Activated CD8-positive, alpha-beta memory T cell treated with anti-CD3 and anti-CD28 coated beads for 1 hour (primary cell): ENCODE measurements at places on chromosomes 16 and 17.

DNA sequence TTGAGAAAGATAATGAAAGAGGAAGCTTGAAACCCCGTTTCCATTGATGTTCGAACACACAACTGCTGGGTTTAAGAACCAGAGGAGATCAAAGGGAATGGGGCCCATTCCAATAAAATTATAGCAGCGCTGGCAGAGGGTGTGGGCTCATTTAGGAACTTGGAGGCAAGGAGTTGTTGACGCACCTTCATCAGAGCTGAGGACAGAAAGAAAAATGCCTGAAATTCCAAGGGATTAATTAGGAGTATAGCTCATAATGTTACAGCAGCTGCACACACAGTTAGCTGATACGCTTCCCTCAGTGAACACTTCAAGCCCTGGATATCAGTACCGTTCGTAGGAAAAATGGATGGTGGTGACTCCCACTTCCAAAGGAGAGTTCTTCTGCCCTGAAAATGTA is 127.2 kb downstream of the AXIN2 start:
- DNase-seq: no peak

DNA sequence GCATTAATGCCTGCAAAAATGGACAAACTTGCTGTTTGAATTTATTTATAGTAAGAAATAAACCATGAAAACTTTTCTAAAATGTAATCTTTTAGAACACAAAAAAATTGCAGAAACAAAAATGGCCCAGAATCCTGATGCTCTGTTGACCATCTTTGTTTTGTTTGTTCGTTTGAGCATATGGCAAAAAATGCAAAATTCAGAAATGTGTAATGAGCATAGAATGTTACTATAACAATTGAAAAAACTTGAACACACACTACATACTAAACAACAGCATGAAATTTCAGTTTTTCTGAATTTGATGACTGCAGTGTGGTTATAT is 1.1 kb upstream of the KPNA2 start:
- no peak for DNase-seq

DNA sequence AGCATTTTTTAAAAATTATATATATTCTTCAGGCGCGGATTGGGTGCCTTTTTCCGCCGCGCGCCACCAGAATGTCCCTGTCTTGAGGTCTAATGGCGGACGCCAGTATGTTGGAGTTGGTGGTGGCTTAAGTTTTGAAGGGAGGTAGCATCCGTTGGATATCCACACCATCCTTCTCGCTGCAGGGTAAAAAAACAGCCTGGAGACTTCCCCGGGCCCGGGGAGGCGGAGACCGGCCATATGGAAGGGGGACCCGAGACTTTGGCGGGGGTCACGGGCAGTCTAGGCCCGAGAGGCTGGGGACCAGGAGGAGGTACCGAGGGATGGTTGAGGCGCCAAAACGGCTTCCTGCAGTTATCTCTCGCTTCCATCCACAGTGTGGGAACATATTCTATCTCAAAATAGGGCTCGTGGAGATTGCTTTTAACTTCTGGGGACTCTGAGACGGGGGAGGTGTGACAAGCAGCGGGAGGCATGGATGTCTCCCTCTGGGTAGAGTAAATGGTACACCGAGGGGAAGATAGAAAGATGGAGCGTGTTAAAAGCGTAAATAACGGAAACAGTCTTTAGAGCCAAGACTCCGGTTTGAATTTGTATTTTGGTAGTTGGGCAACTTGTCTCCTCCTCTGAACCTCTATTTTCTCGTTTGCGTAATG is at the start of gene SF3B3:
Gene SF3B3 (plus strand): TSS at position 74 of the 656 bp plus-strand sequence. CDS start 2,841 bp downstream, outside the sequence.
- peak; percentile 41 for DNase-seq

DNA sequence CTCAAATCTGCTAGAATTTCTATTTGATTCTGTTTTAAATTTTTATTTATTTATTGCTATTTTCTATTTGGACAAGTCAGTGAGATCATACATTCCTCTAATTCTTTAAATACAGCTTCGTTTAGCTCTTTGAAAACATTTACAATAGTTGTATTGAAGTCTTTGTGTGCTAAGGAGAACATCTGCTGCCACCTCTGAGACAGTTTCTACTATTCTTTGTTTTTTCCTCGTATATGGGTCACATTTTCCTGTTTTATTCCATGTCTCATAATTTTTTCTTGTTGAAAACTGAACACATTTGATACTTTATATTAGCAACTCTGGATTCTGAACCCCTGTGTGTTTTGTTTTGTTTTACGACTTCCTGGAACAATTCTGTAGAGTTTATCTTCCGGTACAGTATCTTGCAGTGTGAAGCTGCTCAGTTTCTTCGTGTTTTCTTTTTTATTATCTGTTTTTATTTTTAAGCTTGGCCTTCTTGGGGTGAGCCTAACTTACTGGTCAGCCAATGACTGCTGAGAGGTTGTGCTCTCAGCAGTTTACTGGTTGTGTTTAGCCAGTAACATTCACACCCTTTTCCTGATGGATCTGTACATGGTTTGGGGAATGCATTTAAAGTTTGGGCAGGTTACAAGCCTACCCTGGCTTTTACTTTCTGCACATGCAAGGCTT is 99.0 kb downstream of the CA4 start:
- no peak for DNase-seq

DNA sequence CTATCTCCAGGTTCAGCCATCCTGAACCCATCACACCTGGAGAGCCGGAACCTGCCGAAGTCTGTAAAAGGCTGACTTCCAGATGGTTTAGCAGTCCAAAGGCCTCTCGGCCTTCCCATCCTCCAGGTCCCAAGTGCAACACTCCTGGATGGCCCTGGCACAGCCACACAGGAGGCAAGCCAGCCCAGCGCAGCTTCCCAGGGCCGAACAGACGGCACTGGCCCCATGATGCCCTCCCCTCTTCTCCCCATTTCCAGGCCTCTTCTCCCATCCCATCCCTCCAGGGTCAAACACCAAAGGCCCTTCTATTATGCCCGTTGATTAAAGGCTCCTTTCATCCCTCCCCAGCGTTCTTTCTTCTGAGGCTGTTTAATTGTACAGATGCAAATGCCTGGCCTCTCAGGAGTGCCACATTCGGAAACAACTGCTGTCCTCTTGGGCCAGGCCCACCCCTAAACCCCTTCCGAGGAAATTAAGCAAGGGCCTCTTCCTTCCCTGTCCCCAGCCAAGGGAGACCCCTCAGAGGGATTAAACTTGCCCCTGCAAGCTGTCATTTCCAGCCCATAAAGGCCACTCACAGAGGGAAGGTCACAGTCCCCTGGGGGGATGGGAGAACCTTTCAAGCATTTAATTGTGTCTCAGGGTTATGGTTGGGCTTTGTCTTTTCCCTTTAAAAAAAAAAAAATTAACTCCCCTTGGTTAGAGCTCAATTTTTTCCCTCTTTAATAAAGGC is 30.8 kb downstream of the AXIN2 start:
- DNase-seq: no peak

- no peak for DNase-seq
These were observed 17.1 kb downstream of the SAP30BP start for GRCh38 chr17:75684249-75684648.

DNA sequence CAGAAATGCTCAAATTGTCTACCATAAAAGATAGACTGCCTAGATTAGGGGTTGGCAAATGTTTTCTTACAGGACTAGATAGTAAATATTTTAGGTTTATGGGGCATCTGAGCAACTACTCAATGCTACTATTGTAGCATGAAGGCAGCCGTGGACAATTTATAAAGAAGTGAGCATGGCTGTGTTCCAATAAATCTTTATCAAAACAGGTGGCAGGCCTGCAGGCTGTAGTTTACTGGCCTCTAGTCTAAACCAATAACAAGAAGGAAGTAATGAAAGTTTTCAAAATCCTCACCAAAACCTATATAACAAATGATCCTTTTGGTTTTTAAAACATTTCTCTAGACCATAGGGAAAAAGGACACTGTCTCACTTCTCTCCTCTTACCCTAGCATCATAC is 105.2 kb downstream of the PRKCB start:
- DNase-seq: no peak

GRCh38 chr17:1143573-1143972 is 36.2 kb downstream of the ABR start:
- DNase-seq: no peak

DNA sequence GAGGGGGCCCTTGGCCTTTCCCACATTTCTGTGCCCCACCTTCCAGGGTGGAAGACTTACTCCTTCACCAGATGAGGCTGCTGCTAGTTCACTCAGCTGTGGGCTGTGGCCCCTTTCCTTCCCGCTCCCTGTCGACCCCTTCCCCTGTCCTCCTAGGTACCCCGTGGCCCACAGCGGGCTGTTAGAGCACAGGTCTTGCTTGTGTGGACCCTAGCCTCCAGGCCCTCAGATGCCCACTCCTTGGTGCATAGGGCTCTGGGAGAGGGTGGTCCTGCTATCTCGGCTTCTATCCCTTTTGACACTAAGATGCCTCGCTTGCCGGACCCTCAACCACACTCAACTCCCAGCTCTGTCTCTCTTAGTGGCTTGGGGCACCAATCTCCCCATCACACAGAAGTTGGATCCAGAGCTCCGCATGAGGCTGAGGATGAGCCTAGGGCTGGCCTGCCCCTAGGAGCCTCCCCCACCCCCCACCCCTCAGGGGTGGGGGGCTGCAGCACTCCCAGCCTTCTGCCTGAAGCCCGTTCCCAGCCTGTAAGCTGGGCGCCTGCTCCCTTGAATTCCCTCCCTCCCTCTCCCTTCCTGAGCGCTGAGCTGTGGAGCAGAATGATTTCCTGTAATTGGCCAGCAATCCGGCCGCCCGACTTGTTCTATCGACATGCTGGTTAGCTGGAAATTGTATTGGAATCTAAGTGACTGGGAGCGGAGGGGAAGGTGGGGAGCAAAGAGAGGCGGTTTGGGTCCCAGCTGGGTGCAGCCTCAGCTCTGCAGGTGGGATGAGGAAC is 30.9 kb downstream of the DCAKD start:
- DNase-seq: no peak

- DNase-seq: no peak
These were observed 29.4 kb upstream of the SLC38A8 start for GRCh38 chr16:84072014-84072413.

- no peak for DNase-seq
These were observed 82.1 kb downstream of the OR1D5 start for GRCh38 chr17:2981325-2981724.

DNA sequence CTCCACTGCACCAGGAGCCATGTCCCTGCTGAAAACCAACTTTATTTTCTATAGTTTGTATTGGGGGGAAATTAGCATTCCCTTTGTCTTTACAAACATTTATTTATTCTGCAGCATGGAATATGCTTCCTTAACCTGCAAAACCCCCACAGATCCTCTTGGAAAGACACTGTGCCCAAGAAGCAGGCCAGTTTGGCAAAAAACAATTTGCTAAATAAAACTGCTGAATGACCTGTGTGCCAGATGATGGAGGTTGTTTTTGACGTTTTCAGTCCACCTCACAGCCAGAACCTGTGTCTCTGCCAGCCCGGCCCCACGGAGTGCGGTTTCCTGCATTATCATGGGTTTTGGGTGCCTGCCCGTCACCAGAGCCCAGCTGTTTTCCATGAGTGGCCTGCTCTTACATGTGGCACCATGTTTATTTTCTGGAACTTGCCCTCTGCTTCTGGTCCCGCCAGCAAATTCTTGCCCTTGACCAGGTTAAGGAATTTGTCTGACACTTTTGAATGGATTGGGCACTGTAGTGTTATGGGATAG is 26.4 kb downstream of the ORC6 start:
- no peak for DNase-seq

- no peak for DNase-seq
These were observed 18.7 kb upstream of the SUPT4H1 start for GRCh38 chr17:58370716-58371115.

DNA sequence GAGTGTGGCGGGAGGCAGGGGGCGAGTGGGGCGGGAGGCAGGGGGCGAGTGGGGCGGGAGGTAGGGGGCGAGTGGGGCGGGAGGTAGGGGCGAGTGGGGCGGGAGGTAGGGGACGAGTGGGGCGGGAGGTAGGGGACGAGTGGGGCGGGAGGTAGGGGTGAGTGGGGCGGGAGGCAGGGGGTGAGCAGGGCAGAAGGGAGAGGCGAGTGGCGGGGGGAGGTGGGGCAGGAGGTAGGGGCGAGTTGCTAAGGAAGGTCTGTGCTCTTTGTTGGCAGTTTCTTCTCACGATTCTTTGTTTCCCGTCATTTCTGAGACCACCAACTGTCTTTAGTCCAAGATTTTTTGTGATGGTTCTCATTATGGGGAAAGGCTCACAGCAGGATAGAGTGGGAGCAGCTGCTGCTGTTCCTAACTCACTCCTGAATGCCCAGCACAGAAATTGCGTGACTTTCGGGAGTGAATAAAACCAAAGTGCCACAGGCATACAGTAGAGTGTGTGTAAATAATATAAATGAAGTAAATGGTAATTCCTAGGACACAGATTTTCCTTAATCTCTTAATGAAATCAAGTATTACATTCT is 44.7 kb downstream of the COG7 start:
- DNase-seq: no peak

GRCh38 chr17:4433515-4434031 is at the start of gene SPNS3:
Gene SPNS3 (plus strand): TSS chr17:4433940. CDS start chr17:4433968, 28 bp downstream.
- DNase-seq: no peak

GRCh38 chr16:49617016-49617629 is 238.8 kb downstream of the ZNF423 start:
- no peak for DNase-seq

DNA sequence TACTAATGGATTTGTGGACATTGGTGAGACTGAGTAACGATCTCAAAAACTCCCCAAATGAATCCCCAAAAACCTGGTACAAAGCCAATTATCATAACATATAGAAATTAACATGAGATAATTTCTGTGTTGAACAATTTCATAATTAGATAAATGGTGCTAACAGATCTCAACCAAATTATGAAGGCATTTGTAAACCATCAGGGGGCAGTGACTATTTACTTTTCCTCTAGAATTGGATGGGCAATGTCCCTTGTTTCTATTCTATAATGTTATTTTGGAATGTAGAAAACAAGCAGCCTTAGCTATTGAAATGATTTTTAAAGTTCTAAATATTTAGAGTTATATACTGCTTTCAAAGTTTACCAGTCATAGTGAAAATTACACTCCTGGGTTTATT is 57.8 kb downstream of the MYH10 start:
- DNase-seq: no peak

- DNase-seq: no peak
These were observed 4.0 kb downstream of the MYBBP1A start for GRCh38 chr17:4551141-4551540.

- no peak for DNase-seq
These were observed 8.3 kb downstream of the ZNF629 start for GRCh38 chr16:30778549-30779244.

DNA sequence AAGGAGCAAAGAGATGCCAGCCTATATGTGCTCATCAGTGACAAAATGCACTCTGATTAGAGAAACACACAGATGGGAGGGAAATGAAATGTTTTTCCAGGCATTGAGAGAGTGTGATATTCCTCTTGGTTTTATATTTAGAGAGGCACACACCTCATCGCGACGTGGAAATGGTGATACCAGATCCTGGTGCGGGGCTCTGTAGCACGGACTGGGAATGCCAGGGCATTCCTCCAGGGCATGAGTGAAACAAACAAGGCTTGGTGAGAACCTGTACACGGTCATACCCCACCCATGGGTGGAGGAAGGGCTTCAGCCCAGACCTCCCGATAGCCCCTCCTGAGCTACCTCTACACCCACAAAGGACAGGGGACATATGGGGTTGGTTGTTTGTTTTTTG is 280.2 kb downstream of the C16orf95 start:
- DNase-seq: no peak

GRCh38 chr16:50627419-50627818 is 53.7 kb downstream of the SNX20 start:
- DNase-seq: no peak

- no peak for DNase-seq
These were observed 18.1 kb downstream of the SPNS2 start for GRCh38 chr17:4516735-4517134.
